ENCODE measurements at places on chromosomes 11 and 22. TPM values are rescaled to one million over a fixed set of nuclear protein-coding genes. Genes with fewer than 3 reads are reported as not detected.

GRCh38 chr22:29330753-29331152 lies 15.3 kb upstream of the RASL10A start:
- no peak for ATAC-seq

GRCh38 chr11:26930518-26931247 lies 63.2 kb upstream of the FIBIN start:
- no peak for ATAC-seq

- ATAC-seq, result no peak
These were observed 823.4 kb upstream of the CHORDC1 start for GRCh38 chr11:91046261-91046660.

- ATAC-seq, result no peak
These were observed 63.8 kb upstream of the OPCML start for GRCh38 chr11:133595998-133596590.

Gene MEN1
- 28.2 TPM for total RNA-seq

Gene MPEG1
- total RNA-seq, result 0.08 TPM

Gene ARHGEF12
- 21.5 TPM for total RNA-seq

Gene NR1H3
- 12.4 TPM for total RNA-seq

Gene CREB3L1
- total RNA-seq, result not detected

Gene WNT7B
- total RNA-seq, result not detected

GRCh38 chr11:30697032-30697431 lies 110.9 kb upstream of the MPPED2 start:
- no peak for ATAC-seq

DNA sequence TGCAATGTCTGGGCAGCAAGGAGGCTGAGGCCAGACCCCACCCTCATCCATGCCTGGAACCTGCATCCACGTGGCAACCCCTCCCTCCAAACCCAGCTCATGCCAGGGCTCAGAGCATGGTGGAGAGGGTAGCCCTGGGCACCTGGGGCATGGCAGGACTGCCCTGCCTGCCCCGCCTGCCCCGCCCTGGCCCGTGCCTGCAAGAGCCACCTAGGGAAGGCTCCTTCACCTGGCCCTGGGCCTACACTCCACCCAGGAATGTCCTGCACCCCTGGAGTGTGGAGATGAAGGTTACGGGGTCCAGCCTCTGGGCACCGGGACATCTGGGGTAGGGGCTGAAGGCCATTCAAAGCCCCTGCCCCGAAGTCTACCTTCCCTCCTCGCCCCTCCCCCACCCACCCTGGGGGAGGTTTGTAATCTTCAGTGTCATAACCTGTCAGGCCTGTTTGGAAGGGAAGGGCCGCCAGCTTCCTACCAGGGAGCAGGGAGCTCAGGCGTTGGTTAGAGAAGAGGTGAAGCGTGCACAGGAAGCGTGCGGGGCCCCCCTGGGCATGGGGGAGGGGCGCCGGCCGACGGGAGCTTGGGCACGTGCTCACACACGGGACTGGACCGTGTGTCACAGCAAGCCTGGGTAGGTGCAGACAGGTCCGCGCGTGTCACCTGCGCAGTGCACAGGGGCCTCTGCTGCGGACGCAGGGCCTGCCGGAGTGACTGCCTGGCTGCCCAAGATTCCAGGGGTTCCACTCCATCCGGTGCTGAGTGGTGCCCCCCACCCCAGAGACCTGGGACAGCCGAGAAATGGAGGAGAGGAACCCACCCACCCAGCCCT lies 30.7 kb upstream of the TH start:
- ATAC-seq, result no peak

Gene ZNF280B
- total RNA-seq, result 2.4 TPM

DNA sequence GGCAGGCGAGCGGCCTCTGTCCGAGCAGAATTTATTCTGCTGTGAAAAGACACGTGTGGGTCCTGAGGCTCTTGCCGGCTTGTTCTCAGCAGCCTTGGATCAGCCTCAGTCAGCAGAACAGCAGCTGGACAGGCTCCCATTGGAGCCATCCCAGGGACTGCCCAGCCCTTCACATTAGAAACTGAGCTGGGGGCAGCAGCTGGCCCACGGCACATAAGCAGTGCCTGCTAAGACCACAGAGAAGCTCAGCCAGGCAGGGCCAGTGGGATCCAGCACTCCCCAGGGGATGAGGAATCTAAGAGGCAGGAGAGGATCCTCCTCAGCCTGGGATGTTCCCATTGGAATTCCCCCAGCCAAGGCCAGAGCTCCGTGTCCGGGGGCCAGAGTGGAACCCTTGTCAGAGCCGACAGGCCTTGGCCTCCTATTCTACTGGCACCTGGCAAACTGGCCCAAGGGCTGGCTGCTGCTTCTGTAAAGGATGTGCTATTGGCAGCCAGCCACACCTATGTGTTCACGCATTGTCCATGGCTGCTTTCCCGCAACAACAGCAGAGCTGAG lies 18.2 kb downstream of the RTN4R start:
- no peak for ATAC-seq

GRCh38 chr11:126929179-126930061 lies 71.2 kb downstream of the KIRREL3 start:
- no peak for ATAC-seq

- no peak for ATAC-seq
These were observed 54.6 kb downstream of the MCM5 start for GRCh38 chr22:35454416-35455054.

Gene GGTLC3
- not detected for total RNA-seq

DNA sequence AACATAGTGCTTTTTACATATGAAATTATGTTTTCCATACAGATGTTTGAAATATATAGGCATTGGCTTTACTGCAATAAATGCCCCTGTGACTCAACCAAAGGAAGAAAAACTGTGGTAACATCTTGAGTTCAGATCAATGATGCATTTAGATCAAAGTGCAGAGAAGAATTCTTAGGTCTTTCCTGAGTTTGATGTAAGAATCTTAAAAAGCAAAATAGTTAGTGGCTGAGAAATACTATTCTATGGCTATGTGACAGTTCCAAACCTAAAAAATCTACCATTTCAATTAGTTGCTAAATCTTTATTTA lies 93.7 kb downstream of the SOX6 start:
- ATAC-seq, result no peak

Gene OR9Q1
- total RNA-seq, result not detected

GRCh38 chr22:35437049-35437448 lies 37.1 kb downstream of the MCM5 start:
- peak; percentile 55 for ATAC-seq

GRCh38 chr11:2732261-2732939 lies 32.6 kb upstream of the KCNQ1OT1 start:
- no peak for ATAC-seq

- no peak for ATAC-seq
These were observed 2.3 kb downstream of the PTPRJ start for GRCh38 chr11:47982616-47983015.

Gene ADAMTS15
- not detected for total RNA-seq

GRCh38 chr11:96229354-96229977 lies 113.5 kb downstream of the MAML2 start:
- peak; percentile 81 for ATAC-seq

All from activated T-helper 17 cell treated with anti-CD3 and anti-CD28 coated beads, Interleukin-2, amount 50 U/mL, for 72 hours (primary cell).